ENCODE measurements at places on chromosomes 5 and 9. TPM values are rescaled to one million over a fixed set of nuclear protein-coding genes. Genes with fewer than 3 reads are reported as not detected.

DNA sequence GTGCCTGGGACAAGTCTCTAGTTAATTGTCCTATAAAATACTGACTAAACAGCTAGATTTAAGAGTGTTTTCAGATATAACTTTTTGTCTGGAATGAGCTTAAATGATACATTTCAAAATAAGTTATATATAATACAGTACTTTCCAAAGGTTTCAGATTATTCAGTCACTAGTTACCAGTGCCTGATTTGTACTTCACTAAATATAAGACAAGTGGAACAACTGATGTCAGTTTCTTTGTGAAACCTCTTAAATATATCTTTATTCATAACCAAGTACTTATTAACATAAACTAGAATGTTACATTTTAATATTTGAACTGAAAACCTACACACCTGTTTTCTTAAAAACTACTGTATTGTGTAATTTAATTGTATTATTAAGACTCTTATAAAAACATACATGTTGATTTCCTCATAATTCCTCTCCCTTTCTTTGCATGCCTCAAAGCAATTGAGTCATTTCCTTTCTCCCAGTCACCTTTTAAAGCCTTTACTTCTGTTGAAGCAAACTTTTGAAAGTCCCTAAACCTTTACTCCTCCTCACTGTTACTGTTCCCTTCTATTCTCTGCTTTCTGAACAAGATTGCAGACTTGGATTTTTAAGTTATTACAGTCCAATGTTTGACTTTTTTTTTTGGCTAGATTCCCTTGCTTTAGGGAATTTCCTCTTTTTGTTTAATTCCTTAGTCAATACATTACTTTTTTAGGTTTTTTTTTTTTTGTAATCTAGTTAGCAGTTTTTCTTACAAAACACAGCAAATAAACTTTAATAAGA lies 8.7 kb upstream of the SEMA6A start:
- DNase-seq: no peak

- DNase-seq: no peak
These were observed 168.8 kb downstream of the GAPVD1 start for GRCh38 chr9:125430161-125431011.

The PCA3 gene
- 0.55 TPM for polyA plus RNA-seq

GRCh38 chr9:137470785-137471184 lies 11.7 kb upstream of the NSMF start:
- DNase-seq: no peak

DNA sequence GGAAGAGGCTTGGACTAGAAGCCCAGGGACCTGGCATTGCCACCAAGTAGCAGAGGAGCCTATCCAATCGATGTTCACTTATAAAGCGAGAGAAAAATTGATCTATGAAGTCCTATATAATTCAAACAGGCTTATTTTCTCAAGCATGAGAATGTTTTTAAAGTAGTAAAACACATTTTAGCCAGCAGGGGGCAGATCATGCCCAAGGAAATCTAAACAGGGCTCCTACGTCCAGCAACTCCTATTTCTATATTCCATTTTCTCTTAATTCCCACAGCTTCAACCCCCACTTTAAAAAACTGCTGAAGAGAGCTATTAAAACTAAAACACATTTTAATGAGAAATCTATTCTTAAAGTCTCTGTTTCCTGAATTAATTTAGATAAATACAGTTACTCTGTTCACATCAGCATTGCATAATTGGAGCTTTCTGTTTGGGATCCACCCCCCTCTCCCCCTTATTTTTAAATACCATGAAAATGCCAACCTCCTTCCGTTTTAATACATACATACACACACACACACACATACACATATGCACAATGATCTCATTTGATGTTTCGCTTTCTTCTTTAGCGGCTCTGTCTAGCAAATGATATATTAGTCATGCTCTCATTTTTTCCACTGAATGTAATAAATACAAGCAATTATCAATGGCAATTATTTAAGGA lies 144.9 kb downstream of the MYO10 start:
- DNase-seq: peak; percentile 51

DNA sequence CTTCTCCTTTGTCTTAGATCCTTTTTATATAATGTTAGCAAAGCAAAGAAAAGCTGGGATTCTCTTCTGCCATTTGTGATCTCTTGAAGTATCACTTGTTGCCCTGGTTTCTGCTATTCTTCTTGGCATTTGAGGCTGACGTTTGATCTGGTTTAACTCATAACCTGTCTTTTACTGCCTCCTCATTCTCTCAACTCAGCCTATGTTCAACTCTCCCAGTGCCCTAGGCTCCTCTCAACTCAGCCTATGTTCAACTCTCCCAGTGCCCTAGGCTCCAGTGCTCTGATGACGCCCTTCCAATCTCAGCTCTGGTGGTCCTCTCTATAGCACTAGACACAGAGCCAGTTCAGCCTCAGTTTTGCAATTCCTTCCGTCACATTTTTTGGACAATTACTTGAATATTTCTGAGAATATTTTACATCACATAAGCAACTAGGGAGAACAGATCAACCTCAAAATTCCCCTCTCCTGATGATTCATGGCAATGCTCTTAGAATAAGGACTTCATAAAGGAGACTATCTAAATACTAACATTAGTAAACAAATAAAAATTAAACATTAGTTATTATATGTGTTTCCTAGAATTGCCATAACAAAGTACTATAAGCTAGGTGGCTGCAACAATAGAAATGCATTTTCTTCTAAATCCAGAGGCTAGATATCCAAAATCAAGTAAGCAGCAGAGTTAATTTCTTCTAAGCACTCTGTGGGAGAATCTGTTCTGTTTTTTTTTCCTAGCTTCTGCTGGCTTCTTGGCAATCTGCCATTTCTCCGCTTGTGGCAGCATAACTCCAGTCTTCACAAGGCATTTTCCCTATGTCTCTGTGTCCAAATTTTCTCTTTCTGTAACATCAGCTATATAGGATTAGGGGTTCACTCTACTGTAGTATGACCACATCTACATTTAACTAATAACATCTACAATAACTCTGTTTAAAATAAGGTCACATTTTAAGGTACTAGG lies 662.1 kb upstream of the FTMT start:
- DNase-seq: peak; percentile 31

DNA sequence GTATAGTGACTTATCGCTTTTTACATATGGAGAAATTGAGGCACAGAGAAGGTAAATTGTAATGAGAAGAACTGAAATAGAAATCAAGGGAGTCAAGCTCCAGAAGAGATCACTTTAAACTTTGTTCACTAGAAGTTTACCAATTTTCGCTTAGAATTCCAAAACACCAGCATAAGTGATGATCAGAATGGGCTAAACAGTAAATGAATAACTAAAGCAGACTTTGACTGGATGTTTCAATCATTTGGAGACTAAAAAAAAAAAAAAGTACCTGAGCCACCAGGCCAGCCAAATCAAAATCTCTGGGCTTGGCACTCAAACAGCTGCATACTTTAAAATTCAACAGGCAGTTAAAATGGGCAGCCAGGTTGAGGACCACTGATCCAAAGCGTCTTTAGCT lies 38.2 kb upstream of the FYB1 start:
- no peak for DNase-seq

DNA sequence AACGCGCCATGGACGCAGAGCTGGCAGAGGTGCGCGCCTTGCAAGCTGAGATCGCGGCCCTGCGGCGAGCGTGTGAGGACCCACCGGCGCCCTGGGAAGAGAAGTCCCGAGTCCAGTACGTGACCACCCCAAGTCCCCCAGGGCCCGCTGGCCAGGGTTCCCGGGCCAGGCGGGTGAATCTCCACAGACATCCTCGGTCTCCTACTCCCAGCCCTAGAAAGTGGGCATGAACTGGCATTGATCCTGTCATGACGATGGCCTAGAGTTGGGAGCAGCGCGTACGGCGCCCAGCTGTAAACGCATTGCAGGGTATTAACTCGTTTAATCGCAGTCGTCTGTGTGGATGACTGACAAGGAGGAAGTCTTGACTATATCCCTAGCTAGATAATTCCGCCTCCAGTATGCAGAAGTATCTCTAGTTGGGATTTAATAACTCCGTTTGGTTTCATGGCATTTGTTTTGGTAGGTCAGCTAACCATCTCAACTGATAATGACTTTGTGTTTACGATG lies 293 bp downstream of the CENPP start:
- no peak for DNase-seq

DNA sequence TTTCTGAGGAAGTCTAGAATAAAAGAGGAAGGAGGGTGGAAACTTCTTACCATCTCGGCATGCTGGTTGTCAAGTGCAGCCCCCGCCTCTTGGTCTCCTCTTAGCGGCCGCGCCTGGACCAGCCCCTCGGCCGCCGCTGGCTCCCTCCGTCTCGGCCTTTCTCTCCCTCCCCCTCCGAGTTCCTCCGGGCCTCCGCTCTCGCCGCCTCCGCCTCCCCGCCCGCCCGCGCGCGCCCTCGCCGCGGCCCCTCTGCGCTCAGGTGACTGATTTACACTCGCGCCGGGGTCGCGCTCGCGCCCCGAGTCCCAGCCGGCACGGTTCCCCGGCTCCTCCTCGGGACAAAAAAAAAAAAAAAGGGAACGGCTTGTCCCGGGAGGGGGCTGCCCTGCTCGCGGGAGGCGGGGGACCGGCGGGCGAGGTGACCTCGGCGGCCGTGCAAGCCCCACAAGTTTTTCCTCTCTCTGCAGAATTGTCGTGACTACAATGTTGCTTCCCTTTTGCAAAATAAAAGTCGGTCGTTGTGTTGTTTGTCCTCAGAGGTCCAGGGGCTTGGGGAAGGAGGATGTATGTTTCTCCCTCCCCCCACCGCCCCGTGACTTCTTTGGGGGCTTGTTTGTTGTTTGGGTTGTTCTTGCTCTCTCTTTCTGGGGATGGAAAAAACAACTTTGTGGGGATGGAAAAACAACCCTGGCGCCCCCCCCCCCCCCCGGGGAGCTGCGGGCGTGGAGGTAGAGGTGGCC lies at the start of gene BNC2:
TSS of gene BNC2 (minus strand) at position 75 of the 740 bp plus-strand sequence. CDS start at position 53, 22 bp downstream.
- peak; percentile 74 for DNase-seq

DNA sequence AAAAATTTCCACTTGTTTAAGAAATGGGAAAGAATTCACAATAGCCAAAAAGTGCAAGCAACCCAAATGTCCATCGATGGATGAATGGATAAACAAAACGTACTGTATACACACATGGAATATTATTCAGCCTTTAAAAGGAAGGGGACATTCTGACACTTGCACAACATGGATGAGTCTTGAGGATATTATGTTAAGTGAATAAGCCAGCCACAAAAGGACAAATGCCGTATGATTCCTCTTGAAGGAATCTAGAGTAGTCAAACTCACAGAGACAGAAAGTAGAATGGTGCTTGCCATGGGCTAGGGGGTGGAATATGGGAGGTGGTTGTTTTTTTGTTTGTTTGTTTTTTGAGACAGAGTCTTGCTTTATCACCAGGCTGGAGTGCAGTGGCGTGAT lies 3.8 kb upstream of the ATP6V0E1 start:
- DNase-seq: no peak

The HAPLN1 gene
- 4.5 TPM for polyA plus RNA-seq

GRCh38 chr5:91424638-91425436 lies 41.7 kb upstream of the ARRDC3 start:
- DNase-seq: no peak

The SLC6A18 gene
- 0.26 TPM for polyA plus RNA-seq

- DNase-seq: no peak
These were observed 4.8 kb upstream of the DIAPH1 start for GRCh38 chr5:141623611-141624010.

The EQTN gene
- polyA plus RNA-seq: 0.77 TPM
